ENCODE measurements at places on chromosomes 16 and 17.

DNA sequence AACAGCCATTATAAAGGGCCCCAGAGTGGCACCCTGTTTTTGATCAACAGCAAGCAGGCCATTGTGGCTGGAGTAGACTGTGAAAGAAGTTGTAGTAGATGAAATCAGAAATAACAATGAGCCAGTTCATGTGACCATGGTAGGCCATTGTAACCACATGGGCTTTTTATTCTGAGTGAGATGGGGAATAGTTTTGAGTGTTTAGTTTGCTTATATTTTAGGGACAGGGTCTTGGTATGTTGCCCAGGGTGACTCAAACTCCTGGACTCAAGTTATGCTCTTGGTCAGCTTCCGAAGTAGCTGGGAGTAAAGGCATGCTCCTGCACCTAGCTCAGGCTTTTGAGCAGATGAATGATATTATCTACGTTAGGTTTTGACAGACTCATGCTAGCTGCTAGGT, 12.0 kb downstream of the CBFB start:
- DNase-seq = peak; percentile 19

GRCh38 chr17:35713069-35713728, 18.2 kb upstream of the RASL10B start:
- peak; percentile 95 for DNase-seq

GRCh38 chr16:14562691-14563491, 67.2 kb downstream of the PARN start:
- DNase-seq = peak; percentile 15

GRCh38 chr16:4676831-4677230, 16.5 kb upstream of the NUDT16L1 start:
- no peak for DNase-seq

DNA sequence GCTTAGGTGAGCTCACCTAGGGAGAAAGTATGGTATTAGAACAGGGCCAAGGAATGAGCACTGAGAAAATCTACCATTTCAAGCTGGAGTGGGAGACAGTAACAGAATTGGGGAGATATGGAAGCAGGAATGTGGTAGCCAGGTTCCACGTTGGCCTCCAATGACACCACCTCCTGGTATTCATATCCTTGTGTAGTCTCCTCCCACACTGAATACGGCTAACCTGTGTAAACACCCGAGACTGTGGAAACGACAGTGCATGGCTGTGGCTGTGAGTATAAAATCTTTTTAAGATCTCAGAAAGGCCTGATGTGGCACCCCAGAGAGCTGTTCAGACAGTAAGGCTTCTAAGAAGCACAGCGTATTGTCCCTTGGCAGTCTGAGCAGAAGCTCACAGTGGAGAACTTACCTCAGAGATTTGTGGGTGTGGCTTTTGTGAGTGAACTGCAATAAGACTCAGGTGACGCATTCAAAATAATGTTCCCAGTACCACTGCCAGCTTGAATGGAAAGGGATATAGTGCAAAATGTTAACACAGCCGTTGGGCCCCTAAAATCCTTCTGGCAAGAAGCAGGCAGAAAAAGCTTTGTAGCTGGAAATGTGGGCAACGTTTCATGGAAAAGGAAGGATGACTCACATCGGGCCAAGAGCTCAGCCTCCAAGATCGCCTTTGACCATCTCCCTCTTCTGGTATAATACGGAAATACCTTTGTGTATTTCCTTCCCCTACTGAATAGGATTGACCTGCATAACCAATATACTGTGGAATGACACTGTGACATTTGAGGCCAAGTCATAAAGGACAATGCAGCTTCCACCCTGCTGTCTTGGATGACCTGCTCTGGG, 14.4 kb downstream of the SDR42E1 start:
- peak; percentile 70 for DNase-seq
